ENCODE measurements at places on chromosomes 5 and 9.

DNA sequence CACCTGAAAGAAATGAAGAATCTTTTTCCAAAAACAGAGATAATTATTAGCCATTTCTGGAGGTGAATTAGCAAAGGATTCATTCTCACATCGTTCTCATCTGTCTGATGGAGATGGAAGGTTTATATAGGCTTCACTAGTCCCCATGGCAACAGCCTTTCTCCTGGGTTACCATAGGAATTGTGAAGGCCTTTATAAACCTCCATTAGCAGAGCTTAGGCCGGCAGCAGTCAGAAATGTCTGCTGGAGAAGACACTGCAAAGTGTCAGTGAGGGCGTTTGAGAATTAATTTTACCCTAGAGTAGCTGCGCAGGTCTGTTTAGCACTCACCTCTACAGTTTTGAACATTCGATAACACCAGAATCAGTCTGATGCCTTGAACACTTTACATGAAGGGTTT is 290.4 kb upstream of the NR4A3 start:
- DNase-seq: no peak

- DNase-seq: no peak
Measured at GRCh38 chr5:102279711-102280110, 16.4 kb downstream of the SLCO4C1 start.

- no peak for DNase-seq
Measured at GRCh38 chr5:174785120-174785680, 60.8 kb downstream of the MSX2 start.

GRCh38 chr5:111853748-111854147 is 96.8 kb upstream of the NREP start:
- peak; percentile 19 for DNase-seq

- no peak for DNase-seq
Measured at GRCh38 chr9:88421348-88421747, 33.1 kb downstream of the SPIN1 start.

- no peak for DNase-seq
Measured at GRCh38 chr5:169657127-169657526, 20.1 kb downstream of the DOCK2 start.

- no peak for DNase-seq
Measured at GRCh38 chr5:61350535-61350934, 18.5 kb downstream of the ZSWIM6 start.

DNA sequence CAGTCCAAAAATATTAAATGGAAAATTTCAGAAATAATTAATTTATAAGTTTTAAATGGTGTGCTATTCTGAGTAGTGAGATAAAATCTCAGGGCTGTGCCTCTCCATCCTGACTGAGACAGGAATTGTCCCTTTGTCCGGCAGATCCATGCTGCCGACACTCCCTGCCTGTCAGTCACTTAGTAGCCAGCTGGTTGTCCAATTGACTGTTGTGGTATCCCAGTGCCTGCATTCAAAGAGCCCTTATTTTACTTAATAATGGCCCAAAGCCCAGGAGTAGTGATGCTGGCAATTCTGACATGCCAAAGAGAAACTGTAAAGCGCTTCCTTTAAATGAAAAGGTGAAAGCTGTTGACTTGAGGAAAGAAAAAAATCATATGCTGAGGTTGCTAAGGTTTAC is 157.5 kb downstream of the ENC1 start:
- DNase-seq: no peak

DNA sequence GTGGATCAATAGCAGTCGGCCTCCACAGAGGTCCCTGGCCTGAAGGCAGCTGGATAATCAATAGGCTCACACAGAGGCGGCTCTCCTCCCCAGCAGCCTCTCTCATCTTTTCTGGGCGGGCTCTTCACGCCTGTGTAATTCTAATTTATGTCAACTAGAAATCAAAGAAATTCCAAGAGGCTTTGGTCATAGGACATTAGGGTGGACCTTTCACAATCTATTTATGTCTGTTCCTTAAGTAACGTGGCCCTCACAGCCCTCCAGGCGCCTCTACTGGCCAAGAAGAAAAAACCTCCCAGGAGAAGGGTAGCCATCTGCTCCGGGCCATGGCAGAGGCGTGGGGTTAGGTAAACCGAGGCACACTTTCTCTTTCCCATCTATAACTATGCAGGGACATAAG is 205.1 kb upstream of the EFNA5 start:
- DNase-seq: no peak

GRCh38 chr9:103078581-103078980 is 83.4 kb downstream of the CYLC2 start:
- DNase-seq: no peak

DNA sequence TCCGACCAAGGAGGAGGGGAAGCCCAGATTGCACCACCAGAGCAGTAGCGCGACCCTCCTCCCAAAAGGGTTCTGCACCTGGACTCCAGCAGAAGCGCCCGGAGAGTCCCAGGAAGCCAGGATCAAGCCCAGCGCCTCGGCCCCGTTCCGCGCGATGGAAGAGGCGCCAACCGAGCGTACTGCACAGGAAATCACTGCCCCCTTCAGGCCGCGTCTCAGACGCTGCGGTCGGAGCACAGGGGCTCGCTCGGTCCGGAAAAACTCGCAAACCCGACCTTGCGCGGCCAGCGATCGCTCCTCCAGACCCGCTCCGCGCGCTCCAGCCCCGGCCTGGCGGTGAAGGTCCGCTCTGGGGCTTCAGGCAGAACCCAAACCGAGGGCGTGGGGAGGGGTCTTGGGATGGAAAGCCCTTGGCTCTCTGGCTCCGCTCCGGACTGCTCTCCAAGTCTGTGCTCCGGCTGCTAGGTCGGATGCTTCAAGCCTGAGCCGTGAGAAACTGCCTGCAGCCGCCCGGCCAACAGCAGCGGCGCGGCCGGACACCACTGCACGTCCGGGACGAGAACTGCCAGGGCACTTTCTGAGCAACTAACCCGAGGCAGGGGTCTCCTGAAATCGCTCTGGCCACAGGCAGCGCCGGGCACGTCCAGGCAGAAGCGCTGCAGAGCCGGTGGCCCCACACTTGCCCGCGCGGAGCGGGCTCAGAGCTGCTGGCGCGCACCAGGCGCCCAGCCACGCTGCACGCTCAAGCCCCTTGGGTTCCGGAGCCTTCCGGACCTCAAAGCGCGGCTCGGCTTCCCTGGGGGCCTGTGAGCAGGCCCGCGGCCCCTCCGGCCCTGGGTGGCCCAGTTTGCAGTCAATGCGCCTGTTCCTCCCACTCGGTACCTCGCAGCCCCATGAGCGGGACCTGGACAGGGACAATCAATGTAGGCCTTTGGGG is 1.3 kb downstream of the GABBR2 start:
- peak; percentile 65 for DNase-seq

DNA sequence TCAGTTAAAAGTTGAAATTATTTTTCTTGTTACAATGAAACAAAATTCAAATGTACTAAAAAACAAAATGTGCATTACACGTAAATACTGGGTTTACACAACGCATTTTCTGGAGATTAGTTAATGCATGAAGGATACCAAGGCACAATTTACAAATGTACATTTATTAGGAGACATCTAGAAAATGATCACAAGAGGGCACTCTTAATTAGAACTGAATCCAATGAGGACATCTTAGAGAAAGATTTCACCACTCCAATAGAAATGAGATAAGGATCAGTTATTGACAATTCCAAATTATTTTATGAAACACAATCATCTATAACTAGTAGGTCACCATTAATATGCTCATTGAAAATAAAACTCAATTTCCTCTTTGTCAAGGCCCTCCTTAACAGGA is 36.6 kb upstream of the CDH12 start:
- peak; percentile 21 for DNase-seq

GRCh38 chr5:124057724-124058231 is 545.8 kb downstream of the CSNK1G3 start:
- DNase-seq: peak; percentile 7

GRCh38 chr9:87665505-87665904 is 60.4 kb upstream of the CTSL start:
- no peak for DNase-seq

GRCh38 chr9:29285818-29286217 is 1712.5 kb upstream of the C9orf72 start:
- DNase-seq: no peak

DNA sequence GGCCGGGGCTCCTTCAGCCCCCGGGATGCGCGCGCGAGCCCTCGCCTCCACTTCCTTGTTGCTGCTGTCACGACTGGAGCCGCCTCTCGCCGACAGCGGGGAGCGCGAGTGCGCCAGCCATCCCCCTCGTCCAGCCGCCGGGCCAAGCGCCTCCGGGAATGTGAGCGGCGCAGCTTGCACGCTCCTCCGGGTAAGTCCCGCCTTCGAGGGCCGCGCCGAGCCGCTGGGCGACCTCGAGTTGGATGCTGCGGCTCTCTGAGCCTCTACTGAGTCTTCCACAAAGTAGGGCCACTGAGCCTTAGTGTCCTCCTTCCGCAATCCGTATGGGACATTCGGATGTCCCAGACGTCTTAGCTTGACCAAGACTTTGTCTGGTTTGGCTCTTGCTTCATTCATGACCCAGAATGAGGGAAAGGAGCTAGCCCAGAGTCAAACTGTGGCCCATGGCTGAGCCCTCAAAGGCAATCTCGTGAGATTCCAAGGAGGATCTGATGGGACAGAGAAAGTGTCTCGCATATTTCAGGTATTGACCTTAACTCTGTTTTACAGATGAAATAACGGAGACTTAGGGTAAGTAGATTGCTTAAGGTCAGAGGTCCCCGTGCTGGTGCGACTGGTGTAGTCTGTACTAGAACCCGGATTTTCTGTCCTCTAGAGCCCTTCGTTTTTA is 586 bp downstream of the HMGXB3 start:
- DNase-seq: no peak

DNA sequence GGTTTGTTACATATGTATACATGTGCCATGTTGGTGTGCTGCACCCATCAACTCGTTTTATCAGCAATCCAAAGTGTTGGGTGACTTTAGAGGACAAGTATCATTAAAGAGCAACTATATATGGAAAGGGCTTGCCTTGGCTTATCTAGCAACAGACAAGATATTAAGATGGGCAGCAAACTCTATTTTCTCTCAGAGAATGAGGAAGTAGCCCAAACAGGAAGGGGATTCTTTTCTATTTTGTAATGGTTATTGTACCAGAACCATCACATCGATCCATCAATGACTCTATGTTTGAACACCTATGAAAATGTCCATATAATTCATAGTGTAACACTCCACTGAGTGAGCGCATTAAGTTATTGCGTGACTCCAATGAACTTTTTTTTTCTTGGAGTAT is 260.1 kb upstream of the SLC24A2 start:
- DNase-seq: no peak

DNA sequence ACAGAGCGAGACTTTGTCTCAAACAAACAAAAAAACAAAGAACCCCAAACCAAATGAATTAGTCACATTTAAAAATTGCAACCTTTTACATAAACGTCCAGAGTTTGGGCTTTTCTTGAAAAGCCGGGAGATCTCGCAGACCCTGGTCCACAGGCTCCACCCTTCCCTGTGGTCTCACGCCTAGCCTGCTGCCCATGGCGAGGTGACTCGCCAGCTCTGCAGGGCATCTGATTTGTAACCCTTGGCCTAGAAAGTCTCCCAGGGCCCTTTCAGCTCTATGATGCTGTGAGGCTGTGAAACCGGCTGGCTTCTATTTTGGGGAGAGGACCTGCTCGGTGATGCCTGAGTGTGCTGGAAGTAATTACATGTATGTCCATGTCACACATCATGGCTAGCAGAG is 44.7 kb upstream of the PHYKPL start:
- no peak for DNase-seq

DNA sequence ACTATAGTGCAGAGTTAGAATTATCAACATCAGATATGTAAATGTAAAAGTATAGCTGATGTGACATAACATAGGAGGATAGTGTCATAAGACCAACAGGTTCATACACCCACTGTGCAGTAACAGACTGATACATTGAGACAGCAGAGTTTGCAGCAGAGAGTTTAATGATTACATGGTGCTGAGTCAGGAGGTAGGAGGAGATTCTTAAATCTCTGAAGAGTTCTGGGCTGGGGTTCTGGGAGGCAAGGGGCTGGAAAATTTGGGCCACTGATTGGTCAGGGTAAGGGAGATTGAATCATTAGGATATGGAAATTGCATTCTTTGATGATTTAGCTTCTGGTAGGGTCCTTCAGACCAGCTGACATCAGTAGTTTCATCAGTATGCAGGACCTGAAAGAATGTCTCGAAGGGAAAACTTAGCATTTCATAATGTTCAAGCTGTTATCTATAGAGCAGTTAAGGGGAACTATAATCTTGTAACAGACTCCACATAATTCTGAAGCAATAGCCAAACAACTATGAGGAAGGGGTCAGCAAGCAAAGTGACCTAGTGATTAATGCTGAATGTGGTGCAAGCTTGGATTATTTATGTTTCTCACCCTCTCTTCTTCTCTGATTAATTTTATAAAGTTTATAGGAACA is 35.6 kb downstream of the CCL28 start:
- DNase-seq: no peak

DNA sequence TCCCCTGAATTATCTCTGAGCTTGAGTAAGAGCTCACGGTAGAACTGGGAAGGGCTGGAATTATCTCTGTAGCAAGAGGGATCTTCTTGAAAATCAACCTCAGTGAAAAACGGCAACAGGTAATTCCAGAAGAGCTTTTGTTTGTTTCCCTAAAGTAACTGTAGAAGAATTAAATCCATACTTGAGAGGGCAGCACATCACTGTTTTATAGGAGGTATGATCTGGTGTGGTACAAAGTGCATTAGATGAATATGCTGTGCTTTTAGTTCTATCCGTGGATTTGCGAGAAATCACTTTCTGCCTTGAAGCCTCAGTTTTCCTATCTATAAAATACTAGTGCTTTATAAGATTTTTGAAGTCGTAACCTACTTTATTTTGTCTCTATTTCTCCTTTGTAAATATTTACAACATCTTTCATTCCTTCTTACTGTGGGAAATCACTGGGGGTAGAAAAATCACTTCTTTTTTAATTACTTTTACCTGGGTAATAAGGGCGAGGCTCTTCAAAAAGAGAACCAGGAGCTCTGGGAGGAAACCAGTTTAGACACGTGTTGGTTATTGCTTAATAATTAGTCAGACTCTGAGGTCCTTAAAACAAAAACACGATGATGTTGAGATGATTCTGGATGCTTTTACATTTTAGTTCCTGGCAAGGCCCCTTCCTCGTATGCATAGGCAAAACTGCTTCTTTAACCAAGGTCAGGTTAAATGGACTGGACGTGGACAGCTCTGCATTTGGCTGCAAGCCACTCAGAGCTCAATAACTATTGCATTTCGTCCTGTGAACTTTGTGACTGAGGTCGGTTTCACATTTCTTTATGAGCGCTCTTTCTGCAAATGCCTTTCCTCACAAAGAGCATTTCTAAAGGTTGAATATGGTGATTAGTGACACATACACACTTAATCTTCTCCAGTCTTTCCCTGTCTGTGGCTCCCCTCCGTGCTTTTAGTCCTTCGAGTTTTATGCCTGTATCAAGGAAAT is 376.1 kb downstream of the BRINP1 start:
- no peak for DNase-seq

- no peak for DNase-seq
Measured at GRCh38 chr5:40955313-40955712, 46.0 kb downstream of the C7 start.

- DNase-seq: no peak
Measured at GRCh38 chr5:15483351-15484097, 16.5 kb upstream of the FBXL7 start.

GRCh38 chr9:129377931-129378661 is 200.0 kb upstream of the IER5L start:
- DNase-seq: no peak

Data from DMS 273 treated with DMSO at 0.1 percent for 48 hours (cell line).